ENCODE measurements at places on chromosomes 2 and 18.

GRCh38 chr2:45726188-45726587 is 74.7 kb downstream of the PRKCE start:
- DNase-seq = no peak

- no peak for DNase-seq
These were observed 86.4 kb downstream of the TCF4 start for GRCh38 chr18:55501579-55501978.

- no peak for DNase-seq
These were observed 106.3 kb downstream of the GRB14 start for GRCh38 chr2:164515030-164515429.

GRCh38 chr2:151091583-151091982 is 170.1 kb downstream of the RBM43 start:
- no peak for DNase-seq

GRCh38 chr2:103805746-103806145 is 1043.9 kb downstream of the TMEM182 start:
- DNase-seq = no peak

DNA sequence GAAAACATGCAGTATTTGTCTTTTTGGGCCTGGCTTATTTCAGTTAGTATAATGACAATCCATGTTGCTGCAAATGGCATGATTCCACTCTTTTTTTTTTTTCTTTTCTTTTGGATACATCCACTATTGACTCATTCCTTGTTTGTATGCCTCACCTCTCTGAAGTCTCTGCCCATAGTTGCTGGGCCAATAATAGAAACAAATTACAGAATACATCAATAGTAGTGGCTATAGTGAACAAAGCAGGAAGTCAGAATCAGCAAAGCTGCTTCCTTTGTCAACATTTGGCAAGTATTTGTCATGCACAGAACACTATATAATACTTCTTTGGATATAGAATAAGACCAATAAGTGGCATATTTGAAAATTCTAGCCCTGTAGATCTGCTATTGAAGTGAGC is 609.7 kb downstream of the STK39 start:
- no peak for DNase-seq

GRCh38 chr2:190670182-190670946 is 21.5 kb downstream of the NAB1 start:
- no peak for DNase-seq

GRCh38 chr18:26409091-26409490 is 139.3 kb downstream of the KCTD1 start:
- DNase-seq = no peak

GRCh38 chr2:235330775-235331451 is 162.9 kb upstream of the AGAP1 start:
- DNase-seq = no peak

- DNase-seq = no peak
These were observed 32.4 kb downstream of the ATP6V1C2 start for GRCh38 chr2:10753876-10754275.

GRCh38 chr2:168685600-168686451 is 116.6 kb upstream of the NOSTRIN start:
- no peak for DNase-seq

DNA sequence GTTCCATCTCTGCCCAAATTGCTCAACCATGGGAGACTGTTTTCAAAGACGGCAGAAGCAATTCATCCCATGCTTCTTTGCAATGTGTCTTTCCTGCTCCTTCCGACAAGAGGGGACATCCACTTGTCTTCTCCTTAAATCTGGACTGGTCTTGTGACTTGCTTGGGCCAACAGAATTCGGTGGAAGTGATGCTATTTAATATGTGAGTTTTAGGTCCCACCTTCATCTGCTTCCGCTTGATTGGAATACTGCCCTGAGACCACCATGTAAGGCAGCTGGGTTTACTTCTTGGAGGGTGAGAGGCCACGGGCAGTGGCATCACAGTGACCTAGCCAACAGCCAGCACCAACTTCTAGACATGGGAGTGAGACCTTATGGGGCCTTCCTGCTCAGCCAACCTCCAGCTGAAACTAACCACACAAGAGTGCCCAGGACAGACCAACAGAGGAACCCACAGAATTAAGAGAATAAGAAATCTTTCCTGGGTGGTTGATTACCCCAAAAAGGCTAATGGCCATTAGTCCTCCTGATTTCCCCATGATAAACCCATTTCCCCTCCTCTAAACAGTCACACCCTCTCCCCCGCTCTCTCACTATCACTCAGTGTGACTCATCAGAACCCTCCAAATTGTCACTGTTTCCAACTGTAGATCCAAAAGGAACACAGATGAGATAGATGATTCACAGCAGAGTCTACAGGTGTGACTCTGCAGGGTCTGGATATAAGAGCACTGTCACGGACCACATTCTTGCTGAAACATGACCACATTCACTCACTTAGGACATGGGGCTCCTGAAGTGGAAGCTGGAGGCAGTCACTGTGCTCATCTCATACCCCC is 16.2 kb upstream of the RHOB start:
- no peak for DNase-seq

DNA sequence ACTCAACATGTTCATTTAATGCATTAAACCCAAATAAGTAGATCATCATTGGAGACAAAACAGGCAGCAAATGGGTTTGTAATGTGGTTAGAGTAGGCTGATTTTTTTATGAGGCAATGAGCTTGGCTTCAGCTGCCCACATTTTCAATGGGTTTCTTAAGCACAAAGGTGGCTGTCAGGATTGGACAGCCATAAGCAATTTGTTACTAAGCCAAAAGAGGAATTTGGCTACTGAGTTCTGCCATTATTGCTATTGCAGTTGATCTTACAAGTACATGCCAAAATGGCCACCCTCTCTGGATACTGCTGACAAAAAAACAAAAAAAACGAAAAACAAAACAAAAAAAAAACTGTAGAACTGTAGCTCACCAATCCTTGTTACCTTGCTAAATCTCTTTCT is 1348.0 kb upstream of the PIK3C3 start:
- no peak for DNase-seq

Measured in NCI-H748 treated with DMSO at 0.1 percent for 48 hours (cell line).